Activated T-helper 1 cell treated with anti-CD3 and anti-CD28 coated beads, Interleukin-12 subunit alpha, Interleukin-12 subunit beta, Interleukin-2, Interleukin-4 antibody, amounts not matched to agents 30 ng/mL and 10 ng/mL and 1 ng/mL, durations not matched to agents 14 hours and 24 hours and 36 hours (primary cell): ENCODE measurements at places on chromosomes 4 and X. TPM values are rescaled to one million over a fixed set of nuclear protein-coding genes. Genes with fewer than 3 reads are reported as not detected.
A peak's percentile ranks its signal among the peaks of the same experiment; 100 is the strongest.

- no peak overlapping the region for H3K4me3 ChIP-seq
- peaks cover 11% of the 10 kb centered on the region for H3K36me3 ChIP-seq
- DNase-seq: no peak
- H3K27me3 ChIP-seq: no peaks in the 10 kb centered on the region
Observed at GRCh38 chr4:112328734-112329130, 31.6 kb downstream of the ALPK1 start.

- no peak overlapping the region for H3K4me3 ChIP-seq
- H3K4me1 ChIP-seq: peaks cover 22% of the 10 kb centered on the region
- peaks cover 2% of the 10 kb centered on the region for H3K36me3 ChIP-seq
- H3K27ac ChIP-seq: peak overlapping the region; percentile 15
- H3K27me3 ChIP-seq: peaks cover 14% of the 10 kb centered on the region
Observed at GRCh38 chr4:78313754-78314120, 237.8 kb upstream of the ANXA3 start.

DNA sequence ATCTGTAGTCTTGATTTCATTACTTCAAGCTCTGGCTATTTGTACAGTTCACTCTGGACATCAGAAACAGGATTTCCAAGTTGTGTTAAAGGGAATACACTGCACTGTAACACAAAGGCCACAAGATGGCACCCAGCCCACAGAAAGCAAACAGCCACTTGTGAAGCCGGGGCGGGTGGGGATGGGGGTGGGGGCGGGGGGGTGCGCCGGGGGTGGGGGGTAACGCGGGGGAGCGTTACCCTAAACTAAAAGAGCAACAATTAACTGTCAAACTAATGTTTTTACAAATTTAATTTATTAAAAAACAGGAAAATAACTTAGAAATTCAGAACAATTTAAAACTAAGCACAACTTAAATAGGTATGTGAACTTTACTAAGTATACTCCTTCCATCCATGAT lies 27.3 kb downstream of the PRDX4 start:
- H3K27ac ChIP-seq: no peak overlapping the region
- no peaks in the 10 kb centered on the region for H3K27me3 ChIP-seq
- no peaks in the 10 kb centered on the region for H3K36me3 ChIP-seq
- H3K4me3 ChIP-seq: no peak overlapping the region

DNA sequence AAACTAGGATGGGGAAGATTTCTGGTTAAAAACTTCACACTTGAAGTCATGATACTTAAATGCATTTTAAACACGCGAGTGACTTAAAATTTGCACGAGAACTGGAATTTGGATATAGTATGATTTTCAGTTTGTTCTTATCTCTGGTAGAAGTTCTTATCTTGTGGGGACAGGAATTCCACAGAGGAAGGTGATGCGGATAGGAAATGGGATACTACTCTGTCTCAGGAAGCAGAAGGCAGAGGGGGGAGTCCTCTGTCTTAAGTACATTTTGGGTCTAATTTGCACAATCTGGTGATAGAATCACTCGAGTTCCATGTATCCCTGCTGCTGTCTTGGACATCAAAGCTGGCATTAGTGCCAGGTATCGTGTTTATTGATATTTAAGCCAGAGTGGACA lies 53.3 kb downstream of the TLL1 start:
- H3K4me1 ChIP-seq: no peaks in the 10 kb centered on the region
- DNase-seq: no peak
- no peaks in the 10 kb centered on the region for H3K36me3 ChIP-seq

- no peaks in the 10 kb centered on the region for H3K27me3 ChIP-seq
- no peak for DNase-seq
- peaks cover 76% of the 10 kb centered on the region for H3K4me1 ChIP-seq
Observed at GRCh38 chr4:184265546-184266351, 48.1 kb upstream of the ENPP6 start.

DNA sequence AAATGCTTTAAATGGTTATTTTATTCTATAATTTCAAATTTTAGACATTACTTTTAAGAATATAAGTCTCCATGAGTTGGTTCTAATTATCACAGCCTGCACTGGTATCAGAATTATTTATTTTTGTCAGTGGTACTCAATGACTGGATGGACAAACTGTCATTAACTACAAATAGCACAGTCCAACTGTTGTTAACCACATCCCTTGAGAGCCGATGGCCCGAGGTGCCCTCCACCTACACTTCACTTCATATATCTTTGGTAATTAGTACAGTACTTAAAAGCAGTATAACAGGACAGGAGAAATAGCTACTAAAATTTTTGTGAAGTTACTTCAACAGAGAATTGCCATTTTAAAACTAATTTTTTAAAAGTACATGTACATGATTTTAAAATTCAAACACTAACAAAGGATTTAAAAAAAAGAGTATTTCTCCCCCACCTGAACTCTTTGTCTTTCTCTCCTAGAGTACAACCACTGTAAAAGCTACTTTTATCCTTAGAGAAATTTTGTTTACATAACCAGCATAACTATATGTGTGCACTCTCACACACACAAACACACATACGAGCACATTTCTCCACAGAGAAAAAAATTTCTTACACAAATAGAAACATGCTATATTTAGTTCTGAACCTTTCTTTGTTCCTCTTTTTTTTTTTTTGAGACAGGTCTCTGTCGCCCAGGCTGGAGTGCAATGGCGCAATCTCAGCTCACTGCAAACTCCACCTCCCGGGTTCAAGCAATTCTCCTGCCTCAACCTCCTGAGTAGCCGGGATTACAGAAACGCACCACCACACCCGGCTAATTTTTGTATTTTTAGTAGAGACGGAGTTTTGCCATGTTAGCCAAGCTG lies 6.5 kb downstream of the TIFA start:
- no peak for DNase-seq
- peaks cover 53% of the 10 kb centered on the region for H3K36me3 ChIP-seq
- peaks cover 77% of the 10 kb centered on the region for H3K4me1 ChIP-seq
- no peak overlapping the region for H3K4me3 ChIP-seq
- H3K27ac ChIP-seq: peak overlapping the region; percentile 73
- H3K27me3 ChIP-seq: no peaks in the 10 kb centered on the region

DNA sequence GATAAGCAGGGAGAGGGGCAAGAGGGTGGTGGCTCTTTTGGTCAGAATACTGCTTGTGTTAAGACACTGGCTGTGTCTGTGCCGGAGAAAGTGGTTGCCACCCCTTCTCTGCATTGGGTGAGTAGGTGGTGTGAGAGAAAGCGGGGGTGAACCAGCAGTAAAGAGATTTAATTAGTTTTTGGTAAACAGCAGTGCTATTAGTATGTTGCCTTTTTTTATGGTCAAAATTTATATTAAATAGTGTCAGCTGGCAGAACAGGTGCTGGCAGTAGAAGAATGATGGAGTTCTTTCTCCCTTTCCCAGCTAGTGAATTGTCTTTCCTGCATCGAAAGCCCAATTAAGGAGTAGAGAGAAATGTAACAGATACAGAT lies 181.6 kb downstream of the LARP7 start:
- H3K4me3 ChIP-seq: peak overlapping the region; percentile 85
- H3K36me3 ChIP-seq: no peaks in the 10 kb centered on the region
- peaks cover 2% of the 10 kb centered on the region for H3K27me3 ChIP-seq
- H3K4me1 ChIP-seq: peaks cover 19% of the 10 kb centered on the region

- no peak overlapping the region for H3K4me3 ChIP-seq
- no peak overlapping the region for H3K27ac ChIP-seq
- H3K4me1 ChIP-seq: no peaks in the 10 kb centered on the region
Observed at GRCh38 chrX:19019996-19020395, 36.1 kb upstream of the PHKA2 start.

GRCh38 chrX:38311743-38312142 lies 15.6 kb downstream of the RPGR start:
- DNase-seq: no peak
- H3K4me3 ChIP-seq: no peak overlapping the region
- no peaks in the 10 kb centered on the region for H3K4me1 ChIP-seq
- H3K27ac ChIP-seq: no peak overlapping the region

DNA sequence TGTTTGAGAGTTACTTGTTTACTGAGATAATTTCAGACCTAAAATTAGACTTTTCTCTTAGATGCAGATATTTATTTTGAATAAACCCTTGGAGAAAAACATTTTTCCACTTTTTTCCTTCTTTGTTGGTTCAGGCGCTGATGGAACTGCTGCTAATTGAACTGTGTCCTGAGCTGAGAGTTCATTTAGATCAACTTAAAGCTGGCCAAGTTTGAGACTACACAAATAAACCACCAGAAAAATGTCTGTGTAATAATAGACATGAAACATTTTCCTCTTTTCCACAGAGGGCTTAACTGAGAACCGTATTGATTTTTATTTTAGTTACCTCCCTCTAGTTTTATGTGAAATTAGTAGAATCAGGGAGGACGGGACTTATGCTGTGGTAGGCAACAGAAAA lies 32.5 kb downstream of the LRP2BP start:
- H3K27me3 ChIP-seq: no peaks in the 10 kb centered on the region
- H3K27ac ChIP-seq: no peak overlapping the region
- no peaks in the 10 kb centered on the region for H3K4me1 ChIP-seq
- peaks cover 4% of the 10 kb centered on the region for H3K36me3 ChIP-seq

DNA sequence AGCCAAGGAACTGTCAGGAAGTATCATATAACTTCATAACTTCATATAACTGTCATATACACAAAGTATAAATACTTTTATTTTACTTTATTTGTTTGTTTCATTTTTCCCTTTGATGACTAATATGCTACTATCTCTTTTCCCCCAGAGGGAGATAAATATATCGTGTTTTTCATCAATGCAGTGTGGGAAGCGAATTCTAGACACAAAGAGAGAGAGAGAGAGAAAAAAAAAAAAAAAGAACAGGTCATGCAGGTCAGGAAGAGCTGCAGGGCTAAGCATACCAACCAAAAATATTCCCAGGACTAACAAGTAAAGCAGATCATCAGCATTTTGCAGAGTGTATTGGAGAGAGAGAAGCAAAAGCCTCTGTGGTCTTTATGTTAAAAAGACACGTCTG lies 1849.2 kb downstream of the STIM2 start:
- H3K4me1 ChIP-seq: no peaks in the 10 kb centered on the region
- no peaks in the 10 kb centered on the region for H3K27me3 ChIP-seq
- no peak overlapping the region for H3K27ac ChIP-seq
- no peaks in the 10 kb centered on the region for H3K36me3 ChIP-seq
- H3K4me3 ChIP-seq: no peak overlapping the region

GRCh38 chr4:87669373-87669772 lies 19.3 kb downstream of the DMP1 start:
- H3K4me1 ChIP-seq: no peaks in the 10 kb centered on the region
- H3K27me3 ChIP-seq: peaks cover 3% of the 10 kb centered on the region
- no peak overlapping the region for H3K4me3 ChIP-seq
- H3K36me3 ChIP-seq: no peaks in the 10 kb centered on the region
- no peak overlapping the region for H3K27ac ChIP-seq

GRCh38 chr4:185941461-185941860 lies 127.5 kb upstream of the TLR3 start:
- no peak for DNase-seq
- no peak overlapping the region for H3K27ac ChIP-seq
- H3K4me3 ChIP-seq: no peak overlapping the region
- H3K36me3 ChIP-seq: no peaks in the 10 kb centered on the region
- no peaks in the 10 kb centered on the region for H3K4me1 ChIP-seq

Gene CLDN34
- not detected in 2 replicates for total RNA-seq

Gene CYP4V2
- total RNA-seq: 8.3 and 8.8 TPM in 2 replicates

Gene TRIM60
- not detected in 2 replicates for total RNA-seq

Gene ZNF157
- total RNA-seq: 0.34 and 0.49 TPM in 2 replicates

Gene DOK7
- total RNA-seq: not detected in 2 replicates

Gene VCX3A
- total RNA-seq: not detected in 2 replicates

Gene GIMD1
- not detected in 2 replicates for total RNA-seq

Gene CYBB
- not detected in 2 replicates for total RNA-seq
